AML-193 (cell line): ENCODE measurements at places on chromosomes 7 and 10.
A peak's percentile ranks its signal among the peaks of the same experiment; 100 is the strongest.

DNA sequence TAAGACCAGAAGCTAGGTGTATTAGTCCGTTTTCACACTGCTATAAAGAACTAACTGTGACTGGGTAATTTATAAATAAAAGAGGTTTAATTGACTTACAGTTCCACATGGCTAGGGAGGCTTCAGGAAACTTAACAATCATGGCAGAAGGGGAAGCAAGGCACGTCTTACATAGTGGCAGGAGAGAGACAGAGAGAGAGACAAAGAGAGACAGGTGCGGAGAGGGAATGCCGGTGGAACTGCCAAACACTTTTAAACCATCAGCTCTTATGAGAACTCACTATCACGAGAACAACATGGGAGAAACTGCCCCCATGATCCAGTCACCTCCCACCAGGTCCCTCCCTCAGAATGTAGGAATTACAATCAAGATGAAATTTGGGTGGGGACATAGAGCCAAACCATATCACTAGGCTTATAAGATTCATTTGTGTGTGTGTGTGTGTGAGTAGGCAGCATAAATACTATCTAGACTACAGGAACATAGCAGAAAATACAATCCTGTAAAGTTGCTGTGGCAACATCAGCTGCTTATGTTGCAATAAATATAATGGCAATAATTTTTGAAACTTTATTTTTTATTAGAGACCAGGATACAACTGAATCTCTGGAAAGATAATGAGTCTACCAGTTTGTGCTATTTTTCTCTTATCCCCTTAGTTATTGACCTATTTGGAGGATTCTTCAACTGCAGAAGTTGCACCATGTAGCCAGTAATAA is 77.1 kb downstream of the NRF1 start:
- DNase-seq = no peak

GRCh38 chr7:47818796-47819606 is 129.3 kb downstream of the PKD1L1 start:
- DNase-seq = peak; percentile 22

DNA sequence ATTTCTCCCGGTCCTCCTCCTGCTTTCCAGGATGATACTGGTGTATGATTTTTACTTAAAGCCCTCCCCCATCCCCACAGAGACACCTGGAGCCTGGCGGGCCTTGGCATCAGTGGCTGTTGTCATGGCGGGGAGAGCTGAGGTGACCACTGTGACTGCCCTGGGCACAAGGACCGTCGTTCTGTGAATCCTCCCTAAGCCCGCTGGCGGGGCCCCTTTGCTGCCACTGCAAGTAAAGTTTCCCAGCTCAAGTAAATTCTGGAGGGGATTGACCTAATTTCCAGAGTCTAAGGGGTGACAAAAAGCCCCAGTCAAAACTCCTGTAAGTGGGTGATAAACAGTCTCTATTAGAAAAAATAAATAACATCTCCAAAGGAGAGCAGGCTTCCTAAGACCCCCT is 393.2 kb upstream of the PODXL start:
- DNase-seq = no peak

DNA sequence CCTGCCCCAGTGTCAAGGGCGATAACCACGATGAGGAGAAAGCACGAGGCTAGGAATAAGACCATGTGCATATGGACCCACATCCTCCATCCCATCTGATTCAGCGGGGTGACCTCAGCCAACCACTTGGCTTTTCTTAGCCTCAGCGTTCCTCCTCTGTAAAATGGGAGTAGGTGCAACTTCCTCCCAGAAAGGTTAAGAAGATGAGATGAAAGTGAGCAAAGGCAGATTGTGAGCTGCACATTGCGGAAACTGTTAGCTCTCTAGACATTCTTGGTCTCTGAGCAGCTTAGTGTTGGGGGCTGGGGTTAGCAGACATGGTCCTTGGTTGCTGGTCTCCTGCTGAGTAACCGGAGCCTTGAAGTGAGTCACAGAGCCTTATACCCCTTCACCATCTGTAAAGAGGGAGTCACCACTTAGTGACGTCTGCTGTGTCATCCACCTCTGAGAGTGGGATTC is 497.3 kb upstream of the GALNT17 start:
- DNase-seq = no peak

DNA sequence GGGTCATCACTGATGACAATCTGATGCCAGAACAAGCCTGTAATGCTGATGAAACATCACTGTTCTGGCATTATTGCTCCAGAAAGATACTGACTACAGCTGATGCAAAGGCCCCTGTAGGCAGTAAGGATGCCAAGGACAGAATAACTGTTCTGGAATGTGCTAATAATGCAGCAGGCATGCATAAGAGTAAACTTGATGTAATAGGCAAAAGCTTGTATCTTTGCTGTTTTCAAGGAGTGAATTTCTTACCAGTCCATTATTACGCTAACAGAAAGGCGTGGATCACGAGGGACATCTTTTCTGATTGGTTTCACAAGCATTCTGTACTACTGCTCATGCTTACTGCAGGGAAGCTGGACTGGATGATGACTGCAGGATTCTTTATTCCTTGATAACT is 18.7 kb downstream of the LCOR start:
- no peak for DNase-seq

- no peak for DNase-seq
Measured at GRCh38 chr7:84705706-84706105, 481.1 kb downstream of the SEMA3D start.

- DNase-seq = no peak
Measured at GRCh38 chr7:28718055-28718481, 240.1 kb downstream of the TRIL start.

DNA sequence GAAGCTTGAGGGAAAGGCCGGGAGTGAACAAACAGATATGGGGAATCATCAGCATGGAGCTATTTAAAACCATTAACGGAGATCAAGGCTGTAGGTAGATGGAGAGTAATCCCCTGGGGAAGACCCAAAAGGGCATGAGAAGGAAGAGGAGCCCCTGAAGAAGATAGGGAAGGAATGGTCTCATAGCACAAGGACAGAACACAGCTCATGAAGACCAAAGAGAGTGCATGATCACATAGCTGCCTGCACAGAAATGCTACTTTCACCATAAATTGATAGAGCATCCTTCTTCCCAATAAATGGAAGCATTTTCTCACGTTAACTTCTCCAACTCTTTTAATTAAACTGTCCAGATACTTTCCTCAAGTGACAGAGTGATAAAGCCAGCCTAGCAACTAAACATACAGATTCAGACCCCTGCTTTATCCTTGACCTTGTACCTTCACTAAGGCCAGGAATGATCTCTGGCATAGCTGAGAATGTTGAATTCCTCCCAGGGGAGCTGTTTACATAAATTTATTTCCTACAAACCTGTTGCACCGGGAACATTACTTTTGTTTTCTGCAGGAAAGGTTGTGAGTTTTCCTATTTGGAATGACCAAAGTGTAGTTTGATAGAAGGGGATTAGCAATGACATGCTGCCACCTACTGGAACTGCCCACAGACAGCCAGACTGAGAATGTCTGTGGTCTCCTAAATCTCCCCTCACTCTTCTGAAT is 110.8 kb upstream of the LRGUK start:
- DNase-seq = no peak

DNA sequence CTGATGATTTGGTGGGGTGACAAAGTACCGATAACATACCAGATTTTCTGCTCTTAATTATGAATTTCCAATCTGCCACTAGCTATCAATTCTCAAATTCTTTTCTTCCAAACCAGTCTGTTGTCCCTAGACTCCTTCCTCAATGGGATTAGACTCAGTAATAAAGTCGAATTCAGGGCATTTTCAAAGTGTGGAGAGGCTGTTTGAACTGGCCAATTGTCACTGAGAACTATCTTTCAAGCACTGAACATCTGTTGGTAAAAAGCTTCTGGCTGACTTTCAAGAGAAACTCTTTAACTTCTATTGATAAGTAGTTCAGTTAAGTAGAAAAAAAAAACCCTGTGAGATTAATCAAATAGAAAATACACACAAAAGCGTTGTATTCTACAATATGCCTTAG is 108.9 kb downstream of the SAMD9 start:
- DNase-seq = no peak

DNA sequence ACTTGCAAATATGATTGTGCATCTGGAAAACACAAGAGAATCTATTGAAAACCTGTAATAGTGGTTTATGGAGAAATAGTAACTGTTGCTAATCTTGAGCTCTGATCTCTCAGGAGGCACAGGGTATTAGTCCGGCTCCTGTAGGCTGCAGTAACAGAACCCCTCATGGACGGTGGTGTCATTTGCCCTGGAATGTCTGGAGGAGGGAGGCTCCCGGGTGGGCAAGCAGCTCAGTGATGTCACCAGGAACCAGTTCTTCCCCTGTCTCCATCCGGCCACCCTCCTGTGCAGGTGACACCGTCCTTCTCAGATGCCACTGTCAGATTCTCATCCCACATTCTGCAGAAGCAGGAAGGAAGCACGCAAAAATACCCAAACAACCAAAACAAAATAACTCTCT is 29.3 kb downstream of the INPP5A start:
- no peak for DNase-seq

GRCh38 chr7:4102231-4102841 is 579.8 kb upstream of the FOXK1 start:
- no peak for DNase-seq

- no peak for DNase-seq
Measured at GRCh38 chr10:43667317-43667731, 18.6 kb upstream of the ZNF32 start.

- no peak for DNase-seq
Measured at GRCh38 chr10:112059220-112059619, 124.3 kb downstream of the GPAM start.

DNA sequence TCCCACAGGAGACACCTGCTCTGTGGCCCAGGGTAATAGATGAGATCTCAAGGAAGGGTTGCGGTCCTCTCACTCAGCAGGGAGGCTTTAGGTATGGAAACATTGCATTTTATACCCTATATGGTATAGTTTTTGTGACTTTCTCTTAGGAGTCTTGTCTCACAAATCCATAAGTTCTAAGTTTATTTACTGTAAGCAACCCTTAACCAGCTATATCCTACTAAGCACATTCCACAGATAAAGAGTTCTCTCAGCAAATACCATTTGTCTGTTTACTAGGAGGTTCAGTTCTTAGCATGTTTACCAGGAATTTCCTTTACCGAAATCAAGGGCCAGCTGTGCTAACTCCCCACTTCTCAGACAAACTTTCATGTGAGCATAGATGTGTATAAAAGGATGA is 66.9 kb downstream of the ANLN start:
- DNase-seq = no peak

- no peak for DNase-seq
Measured at GRCh38 chr10:78247266-78247665, 213.6 kb downstream of the RPS24 start.

DNA sequence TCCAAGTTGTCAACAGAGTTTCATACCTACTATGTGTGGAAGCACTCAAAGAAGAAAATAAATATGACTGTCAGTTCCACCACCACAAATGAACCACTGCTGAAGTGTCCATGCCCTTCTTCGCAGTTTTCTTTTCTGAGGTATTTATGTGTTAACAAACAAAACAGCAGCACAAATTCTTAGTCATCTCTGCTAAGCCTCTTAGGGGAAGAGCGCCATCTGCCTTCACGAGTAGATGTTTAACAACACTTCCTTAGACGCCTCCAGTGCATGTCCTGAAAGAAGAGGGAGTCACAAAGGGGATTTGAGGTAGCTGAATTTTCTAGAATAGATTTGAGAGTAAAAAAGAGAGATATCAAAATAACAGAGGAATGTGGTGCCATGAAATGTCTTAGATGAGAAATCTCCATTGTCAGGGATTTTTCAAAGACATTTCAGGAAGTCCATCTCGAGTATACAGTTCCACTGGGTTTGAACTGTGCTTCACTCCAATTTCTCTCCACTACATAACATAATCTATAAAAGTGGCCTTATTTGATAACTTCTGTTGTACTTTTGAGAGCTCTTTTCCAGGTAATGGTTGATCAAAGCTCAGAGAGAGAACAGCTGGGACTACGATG is 775.3 kb upstream of the POM121L12 start:
- DNase-seq = peak; percentile 24

GRCh38 chr10:124874-125273 is 10.4 kb upstream of the ZMYND11 start:
- DNase-seq = no peak

- DNase-seq = no peak
Measured at GRCh38 chr10:132827861-132828539, 42.1 kb upstream of the NKX6-2 start.

GRCh38 chr7:35485436-35485835 is 209.5 kb downstream of the HERPUD2 start:
- DNase-seq = no peak

DNA sequence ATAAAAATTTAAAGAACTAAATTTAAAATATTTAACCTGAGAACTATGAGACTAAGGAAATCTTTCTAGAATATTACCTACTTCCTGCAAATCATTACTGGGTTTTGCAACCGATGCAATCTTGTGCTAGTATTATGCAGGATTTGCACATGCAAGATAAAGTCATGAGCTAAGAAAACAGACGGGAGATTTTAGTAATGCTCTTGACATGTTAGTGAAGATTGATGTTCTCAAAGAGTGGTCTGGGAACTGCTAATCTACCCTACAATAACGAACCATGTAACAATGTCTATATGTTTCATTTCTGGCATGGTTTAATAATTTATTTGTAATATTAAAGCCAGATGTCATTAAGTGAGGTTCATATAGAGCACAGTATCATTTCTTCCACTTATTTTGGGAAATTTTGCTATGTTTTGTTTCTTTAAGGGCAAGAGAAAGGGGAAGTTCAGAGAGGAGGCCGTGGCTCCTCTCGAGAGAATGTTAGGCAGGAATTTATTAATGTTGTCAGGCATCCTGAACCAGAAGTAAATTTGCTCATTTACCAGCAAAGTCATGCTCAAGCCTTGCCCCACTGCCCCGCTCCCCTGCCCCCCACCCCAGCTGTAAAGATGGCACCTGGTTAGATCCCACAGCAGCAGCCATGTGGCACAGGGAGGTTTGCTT is 22.8 kb downstream of the LRRC17 start:
- DNase-seq = no peak

GRCh38 chr10:116237970-116238369 is 35.0 kb downstream of the GFRA1 start:
- DNase-seq = no peak

- no peak for DNase-seq
Measured at GRCh38 chr7:155996718-155997280, 184.5 kb upstream of the SHH start.

DNA sequence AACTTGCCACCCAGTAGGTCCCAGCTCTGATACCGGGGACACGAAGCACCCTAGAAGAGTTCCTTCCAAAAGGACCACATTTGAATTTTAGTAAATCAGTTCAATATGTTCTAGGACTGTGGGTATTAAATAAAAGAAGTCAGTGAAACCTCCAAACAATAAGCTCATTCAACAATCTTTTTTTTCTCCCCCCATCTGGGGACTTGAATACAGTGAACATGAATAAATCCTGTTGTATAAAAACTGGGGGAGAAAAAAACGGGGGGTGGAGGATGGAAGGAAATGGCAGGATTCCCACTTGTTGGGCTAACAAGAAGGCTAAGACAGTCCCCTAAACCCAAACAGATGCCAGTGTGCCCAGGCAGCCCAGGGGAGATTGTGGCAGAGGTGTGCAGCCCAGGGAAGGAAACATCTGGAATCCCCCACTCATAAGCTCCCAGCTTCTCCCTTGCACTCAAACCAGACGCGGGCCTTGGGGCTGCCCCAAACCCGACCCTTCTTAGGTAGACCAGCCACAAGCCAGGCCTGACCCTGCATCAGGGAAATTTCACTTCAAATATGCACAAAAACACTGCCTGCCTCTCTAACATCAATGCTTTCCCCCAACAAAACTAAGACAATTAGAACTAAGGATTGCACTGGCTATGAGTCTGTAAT is 8.8 kb downstream of the AFAP1L2 start:
- no peak for DNase-seq
